ENCODE measurements at places on chromosomes 1 and 21. TPM values are rescaled to one million over a fixed set of nuclear protein-coding genes. Genes with fewer than 3 reads are reported as not detected.

DNA sequence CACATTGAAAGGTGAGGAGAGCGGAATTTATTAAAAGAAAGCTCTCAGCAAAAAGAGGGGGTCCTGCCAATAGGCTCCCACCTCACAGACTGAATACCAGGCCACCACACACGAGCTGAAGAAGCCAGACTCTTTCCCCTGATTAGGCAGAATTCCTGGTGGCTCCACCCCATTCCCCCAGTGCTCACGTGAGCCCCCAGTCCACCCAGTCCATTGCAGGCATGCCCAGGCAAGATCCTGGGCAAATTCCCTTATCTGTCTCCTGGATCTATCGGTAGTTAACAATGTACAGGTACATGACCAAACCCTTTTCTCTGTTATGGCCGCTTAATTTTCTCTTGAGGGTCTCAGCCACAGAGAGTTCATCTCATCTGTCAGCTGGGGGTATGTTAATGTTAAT is 54.6 kb upstream of the BTG3 start:
- no peaks in the 10 kb centered on the region for H3K36me3 ChIP-seq
- DNase-seq = no peak
- no peaks in the 10 kb centered on the region for H3K27me3 ChIP-seq
- H3K27ac ChIP-seq = no peak overlapping the region
- H3K4me1 ChIP-seq = peaks cover 6% of the 10 kb centered on the region
- H3K4me3 ChIP-seq = no peak overlapping the region

- peak overlapping the region; percentile 15 for H3K4me3 ChIP-seq
- H3K27me3 ChIP-seq = no peaks in the 10 kb centered on the region
- peak overlapping the region; percentile 97 for H3K27ac ChIP-seq
Observed at GRCh38 chr1:227910511-227911153, 37.1 kb downstream of the WNT9A start.

The CELA3A gene
- total RNA-seq = not detected

GRCh38 chr1:199854686-199855321 is 172.7 kb upstream of the NR5A2 start:
- no peak overlapping the region for H3K4me3 ChIP-seq
- H3K4me1 ChIP-seq = peaks cover 13% of the 10 kb centered on the region
- H3K36me3 ChIP-seq = no peaks in the 10 kb centered on the region
- DNase-seq = no peak
- no peak overlapping the region for H3K27ac ChIP-seq

GRCh38 chr1:15344800-15345704 is 64.6 kb upstream of the EFHD2 start:
- no peak overlapping the region for H3K4me3 ChIP-seq
- H3K27me3 ChIP-seq = peaks cover 8% of the 10 kb centered on the region
- DNase-seq = no peak
- peaks cover 1% of the 10 kb centered on the region for H3K4me1 ChIP-seq
- H3K36me3 ChIP-seq = no peaks in the 10 kb centered on the region
- no peak overlapping the region for H3K27ac ChIP-seq

The ATP1A2 gene
- 0.54 TPM for total RNA-seq

The TNFRSF9 gene
- total RNA-seq = 2.3 TPM

GRCh38 chr1:84861516-84861915 is 31.5 kb downstream of the LPAR3 start:
- no peaks in the 10 kb centered on the region for H3K4me1 ChIP-seq
- H3K27ac ChIP-seq = no peak overlapping the region

The THEM5 gene
- not detected for total RNA-seq

The IVL gene
- total RNA-seq = 0.11 TPM

The IL22RA1 gene
- 0.11 TPM for total RNA-seq

The S100A3 gene
- not detected for total RNA-seq

The MFN2 gene
- 58.4 TPM for total RNA-seq

The CLDN17 gene
- not detected for total RNA-seq

- H3K27ac ChIP-seq = no peak overlapping the region
- no peaks in the 10 kb centered on the region for H3K4me1 ChIP-seq
- no peaks in the 10 kb centered on the region for H3K27me3 ChIP-seq
- H3K4me3 ChIP-seq = no peak overlapping the region
Observed at GRCh38 chr21:41741253-41742072, 25.4 kb downstream of the RIPK4 start.
